ENCODE measurements at places on chromosomes 5 and 9.

DNA sequence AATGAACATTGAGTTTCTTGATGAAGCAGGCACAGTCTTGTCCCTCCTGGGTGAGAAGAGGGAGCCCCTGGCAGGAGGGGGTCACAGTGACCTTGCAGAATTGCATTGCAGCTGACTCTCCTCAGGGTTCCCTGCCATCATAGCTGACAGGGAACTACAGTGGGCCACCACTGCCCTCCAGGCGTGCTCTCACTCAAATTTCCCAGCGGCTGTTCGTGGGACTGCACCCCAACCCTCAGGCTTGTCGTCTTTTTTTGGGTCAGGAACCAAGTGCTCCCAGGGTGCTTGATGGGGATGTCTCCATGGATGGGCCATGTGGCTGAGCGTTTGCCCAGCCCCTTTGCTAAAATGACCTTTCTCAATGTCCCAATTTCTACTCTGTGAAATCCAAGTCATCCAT is 215.8 kb downstream of the MELK start:
- DNase-seq, result no peak

DNA sequence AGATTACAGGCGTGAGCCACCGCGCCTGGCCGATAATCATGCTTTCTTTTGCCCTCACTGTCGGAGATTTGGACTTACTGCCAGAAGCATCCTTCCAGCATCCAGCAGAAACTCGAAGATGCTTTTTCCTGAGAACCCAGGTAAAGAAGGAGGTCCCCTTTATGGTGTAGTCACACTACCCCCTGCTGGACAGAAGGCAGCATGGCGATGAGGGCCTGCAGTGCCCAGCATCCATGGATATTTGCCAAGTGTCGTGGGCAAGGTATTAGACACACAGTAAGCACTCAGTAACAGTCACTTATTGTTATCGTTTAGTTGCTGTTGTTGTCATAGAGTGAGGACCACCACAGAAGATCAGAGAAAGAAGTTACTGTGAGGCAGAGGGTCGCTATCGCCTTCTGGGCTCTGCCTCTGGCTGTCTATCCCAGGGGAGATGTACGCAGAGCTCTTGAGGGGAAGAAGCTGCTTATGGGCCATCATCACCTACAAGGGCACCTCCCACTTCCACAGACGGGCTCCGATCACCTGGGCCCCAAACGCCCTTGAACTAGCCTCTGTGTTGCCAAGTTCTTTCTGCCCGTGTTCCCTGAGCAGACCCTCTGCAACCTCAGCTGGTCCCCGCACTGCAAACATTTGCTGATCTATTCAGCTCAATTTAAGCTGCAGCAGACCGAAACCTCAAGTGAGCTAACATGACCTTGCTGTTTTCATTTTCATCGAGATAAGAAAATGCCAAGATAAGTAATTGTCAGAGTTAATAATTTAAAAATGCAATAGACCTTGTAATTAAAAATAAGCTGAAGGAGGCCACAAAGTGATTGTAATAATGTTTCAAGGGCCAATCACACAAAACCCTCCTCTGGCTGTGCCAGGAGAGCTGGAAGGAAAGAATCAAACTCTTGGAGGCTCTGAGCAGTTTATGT is 23.9 kb downstream of the C5orf15 start:
- peak; percentile 22 for DNase-seq

GRCh38 chr9:112043423-112043822 is 131.7 kb downstream of the SUSD1 start:
- DNase-seq, result no peak

DNA sequence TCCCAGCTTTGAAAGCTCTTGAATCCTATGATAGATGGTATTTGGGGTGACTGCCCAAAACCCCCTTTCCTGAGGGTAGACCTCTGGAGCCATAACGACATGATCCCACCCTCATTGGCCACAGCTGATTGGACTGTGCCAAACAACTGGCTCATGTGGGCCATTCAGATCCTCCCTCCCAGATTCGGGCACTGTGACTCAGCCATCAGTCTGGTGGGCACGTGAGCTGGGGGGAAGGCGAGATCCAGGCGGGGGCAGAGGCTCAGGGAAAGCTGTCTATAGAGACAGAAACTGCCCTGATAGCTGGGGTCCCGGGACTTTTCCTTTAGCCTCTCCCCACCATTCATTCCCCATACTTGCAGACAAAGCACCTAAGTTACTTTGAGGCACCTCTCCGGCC is 15.1 kb upstream of the NCS1 start:
- no peak for DNase-seq

DNA sequence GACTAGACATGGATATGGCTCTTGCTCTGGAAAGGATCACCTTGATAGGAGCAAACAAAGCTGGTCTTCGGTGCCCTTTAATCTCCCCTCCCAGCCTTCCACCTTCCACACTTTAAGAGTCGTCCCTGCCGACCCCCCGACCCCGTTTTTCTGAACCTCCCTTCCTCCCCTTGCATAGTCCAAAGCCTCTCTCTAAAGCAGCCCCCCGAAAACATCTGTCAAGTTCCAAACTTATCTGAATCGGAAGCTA is 423 bp upstream of the NUP214 start:
- DNase-seq, result no peak

- DNase-seq, result no peak
These were observed 542 bp upstream of the TRIM52 start for GRCh38 chr5:181261320-181262049.

DNA sequence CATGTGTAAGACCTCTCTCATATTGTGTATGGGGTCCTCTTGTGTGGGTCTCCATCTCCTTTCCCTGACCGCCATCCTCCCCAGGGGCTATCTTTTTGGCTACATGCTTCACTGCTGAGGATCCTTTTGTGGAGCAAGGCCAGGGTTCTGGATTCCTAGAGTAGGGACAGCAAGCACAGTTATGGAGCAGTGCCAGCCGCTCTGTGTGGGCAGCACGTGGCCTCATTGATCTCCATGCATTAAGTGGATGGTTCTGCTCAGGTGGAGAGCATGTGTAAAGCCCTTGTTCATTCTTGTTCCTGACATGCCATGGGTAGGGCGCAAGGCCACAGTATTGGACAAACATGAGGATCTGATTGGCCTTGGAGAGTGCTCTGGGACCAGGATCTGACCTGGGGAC is 8.9 kb downstream of the PHF2 start:
- DNase-seq, result no peak

DNA sequence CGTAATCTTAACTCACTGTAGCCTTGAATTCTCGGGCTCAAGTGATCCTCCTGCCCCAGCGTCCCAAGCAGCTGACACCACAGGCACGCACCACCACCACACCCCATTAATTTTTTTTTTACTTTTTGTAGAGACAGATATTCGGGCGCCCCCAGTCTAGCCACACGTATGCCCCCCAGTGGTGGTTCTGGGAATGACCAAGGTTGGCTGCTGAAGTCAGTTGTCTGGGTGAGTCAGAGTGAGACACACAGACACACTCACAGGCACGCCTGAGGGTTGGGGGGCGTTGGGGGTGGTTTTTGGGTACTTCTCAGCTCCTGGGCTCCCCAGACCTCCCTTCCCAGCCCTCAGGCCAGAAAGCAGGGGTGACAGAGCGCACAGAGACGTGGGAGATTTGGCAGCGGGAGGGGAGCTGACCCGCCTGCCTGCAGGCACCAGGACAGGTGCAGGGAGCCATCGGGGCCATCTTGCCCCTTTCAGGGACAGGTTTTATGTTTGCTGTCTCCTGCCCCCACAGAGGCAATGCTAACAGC is 4.2 kb upstream of the ENTPD8 start:
- no peak for DNase-seq

DNA sequence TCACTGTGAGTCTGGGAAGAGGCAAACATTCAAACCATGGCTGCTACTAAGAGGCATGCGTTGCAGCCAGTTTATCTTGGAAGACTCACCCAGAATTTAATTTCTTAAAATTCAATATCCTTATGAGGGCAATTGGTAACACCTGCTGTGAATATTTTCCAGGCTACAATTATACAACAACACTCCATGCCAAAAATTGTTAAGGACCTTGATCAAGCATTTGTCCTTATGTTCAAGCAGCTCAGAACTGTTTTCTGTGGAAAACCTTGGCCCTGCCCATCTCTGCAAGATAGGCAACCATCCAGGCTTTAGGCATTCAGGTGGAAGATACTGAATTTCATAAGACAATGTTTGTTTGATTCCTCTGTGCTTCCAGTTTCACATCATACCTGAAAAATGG is 327.8 kb downstream of the FBXL7 start:
- DNase-seq, result no peak

DNA sequence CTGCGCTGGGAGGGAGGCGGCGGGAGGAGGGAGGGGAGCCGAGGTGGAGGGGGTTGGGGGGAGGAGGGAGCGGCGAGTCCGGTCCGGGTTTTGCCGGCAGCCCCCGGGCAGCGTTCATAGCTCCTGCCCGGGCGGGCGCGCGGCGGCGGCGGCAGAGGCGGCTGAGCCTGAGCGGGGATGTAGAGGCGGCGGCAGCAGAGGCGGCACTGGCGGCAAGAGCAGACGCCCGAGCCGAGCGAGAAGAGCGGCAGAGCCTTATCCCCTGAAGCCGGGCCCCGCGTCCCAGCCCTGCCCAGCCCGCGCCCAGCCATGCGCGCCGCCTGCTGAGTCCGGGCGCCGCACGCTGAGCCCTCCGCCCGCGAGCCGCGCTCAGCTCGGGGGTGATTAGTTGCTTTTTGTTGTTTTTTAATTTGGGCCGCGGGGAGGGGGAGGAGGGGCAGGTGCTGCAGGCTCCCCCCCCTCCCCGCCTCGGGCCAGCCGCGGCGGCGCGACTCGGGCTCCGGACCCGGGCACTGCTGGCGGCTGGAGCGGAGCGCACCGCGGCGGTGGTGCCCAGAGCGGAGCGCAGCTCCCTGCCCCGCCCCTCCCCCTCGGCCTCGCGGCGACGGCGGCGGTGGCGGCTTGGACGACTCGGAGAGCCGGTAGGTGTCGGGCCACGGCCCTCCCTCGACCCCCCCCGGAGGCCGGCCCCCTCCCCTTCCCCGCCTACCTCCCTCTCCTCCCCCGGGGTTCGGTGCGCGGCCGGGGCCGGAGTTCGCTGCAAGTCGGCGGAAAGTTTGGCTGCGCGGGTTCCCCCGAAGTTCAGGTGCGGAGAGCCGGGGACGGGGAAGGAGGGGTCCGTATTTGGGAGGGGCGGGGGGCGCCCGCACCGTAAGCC is at the start of gene CXXC5:
CXXC5 (plus strand) TSS at position 145 of the 877 bp plus-strand sequence. CDS start 32,175 bp downstream, outside the sequence.
- DNase-seq, result no peak

DNA sequence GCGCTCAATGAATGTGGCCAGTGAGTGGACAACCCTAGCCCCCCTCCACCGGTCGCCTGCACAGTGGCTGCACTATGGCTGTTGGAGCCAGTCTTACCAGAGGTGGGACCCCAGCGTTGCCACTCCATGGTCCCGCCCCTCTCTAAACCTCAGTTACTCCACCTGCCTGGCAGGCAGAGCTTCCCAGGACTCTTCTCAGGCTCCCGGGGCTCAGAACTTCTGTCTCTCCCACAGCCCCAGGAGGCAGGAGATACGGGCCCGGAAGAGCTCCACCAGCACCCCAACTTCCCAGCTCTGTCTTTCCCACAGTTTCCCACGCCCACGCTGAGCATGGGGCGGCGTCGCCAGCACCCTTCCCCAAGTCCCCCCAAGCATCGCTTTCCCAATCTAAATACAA is 975 bp downstream of the RASGEF1C start:
- DNase-seq, result no peak

DNA sequence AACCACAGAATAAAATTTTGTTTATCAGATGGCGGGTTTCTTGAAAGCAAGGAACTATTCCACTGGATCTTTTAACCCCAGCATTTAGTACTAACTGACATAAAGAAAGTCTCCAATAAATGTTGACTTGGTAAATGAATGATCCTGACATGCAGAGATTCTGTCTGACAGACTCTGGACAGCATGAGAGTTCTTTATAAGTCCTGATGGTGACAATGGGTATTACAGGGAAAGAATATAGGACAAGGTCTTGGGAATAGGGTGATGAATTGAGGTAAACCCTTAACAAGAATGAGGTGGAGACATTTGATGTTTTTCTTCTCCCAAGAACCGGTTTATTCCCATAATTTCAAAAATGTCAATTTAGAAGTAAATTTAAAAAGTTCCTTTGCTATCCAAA is 453.9 kb downstream of the TUSC1 start:
- DNase-seq, result no peak

All from iPS DF 6.9 (cell line).